Stimulated activated CD4-positive, alpha-beta T cell treated with anti-CD3 and anti-CD28 coated beads, Interleukin-1b, Interleukin-23, amount 100 ng/mL, for 1 hour (primary cell): ENCODE measurements at places on chromosomes 12 and 14.

- DNase-seq: no peak
Observed at GRCh38 chr12:93197067-93197593, 180.6 kb upstream of the NUDT4 start.

DNA sequence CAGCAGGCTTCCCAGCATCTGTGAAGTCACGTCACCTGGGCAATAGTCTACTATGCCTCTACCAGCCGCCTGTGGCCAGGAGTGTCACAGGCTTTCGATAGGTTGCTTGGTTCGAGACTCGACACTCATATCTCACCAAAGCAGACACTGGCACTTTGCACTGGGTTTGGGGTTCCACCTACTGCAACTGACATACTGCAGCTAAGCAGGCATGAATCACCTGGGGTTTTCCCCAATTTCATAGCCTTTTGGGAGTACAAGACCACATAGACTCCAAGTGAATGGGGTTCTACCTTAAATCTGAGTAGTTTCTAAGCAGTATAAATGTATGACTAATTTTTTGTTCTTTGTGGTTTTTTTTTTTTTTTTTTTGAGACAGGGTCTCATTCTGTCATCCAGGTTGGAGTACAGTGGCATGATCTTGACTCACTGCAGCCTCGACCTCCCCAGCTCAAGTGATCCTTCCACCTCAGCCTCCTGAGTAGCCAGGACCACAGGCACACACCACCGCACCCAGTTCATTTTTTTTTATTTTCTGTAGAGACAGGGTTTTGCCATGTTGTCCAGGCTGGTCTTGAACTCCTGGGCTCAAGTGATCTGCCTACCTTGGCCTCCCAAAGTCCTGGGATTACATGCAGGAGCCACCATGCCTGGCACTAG lies 32.1 kb downstream of the DMAC2L start:
- DNase-seq: peak; percentile 20

DNA sequence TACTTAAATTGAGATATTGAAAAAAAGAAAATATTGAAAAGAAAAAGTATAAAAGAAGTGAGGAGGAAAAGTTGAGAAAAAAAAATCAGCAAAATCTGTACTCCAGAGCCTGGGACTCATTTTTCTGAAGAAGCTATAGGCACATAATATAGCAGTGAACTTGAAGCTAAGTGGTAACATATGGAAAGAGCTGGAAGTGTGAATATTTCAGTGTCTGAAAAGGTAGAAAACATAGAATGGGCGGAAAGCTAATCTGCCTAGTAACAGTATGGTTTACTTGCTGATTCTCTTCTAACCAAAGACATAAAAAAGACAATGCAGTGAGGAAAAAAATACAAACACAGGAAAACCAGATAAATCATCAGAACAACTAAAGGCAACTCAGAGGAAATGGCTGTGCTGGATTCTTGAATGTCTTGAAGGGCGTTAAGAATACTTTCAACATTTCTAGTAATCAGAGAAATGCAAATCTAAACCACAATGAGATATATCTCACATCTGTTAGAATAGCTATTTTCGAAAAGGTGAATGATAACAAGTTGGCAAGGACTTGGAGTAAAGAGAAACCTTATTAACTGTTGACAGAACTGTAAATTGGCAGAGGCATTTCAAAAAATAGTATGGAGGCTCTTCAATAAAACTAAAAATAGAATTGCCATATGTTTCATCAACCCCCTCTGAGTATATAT lies 784.6 kb downstream of the LRFN5 start:
- DNase-seq: no peak

DNA sequence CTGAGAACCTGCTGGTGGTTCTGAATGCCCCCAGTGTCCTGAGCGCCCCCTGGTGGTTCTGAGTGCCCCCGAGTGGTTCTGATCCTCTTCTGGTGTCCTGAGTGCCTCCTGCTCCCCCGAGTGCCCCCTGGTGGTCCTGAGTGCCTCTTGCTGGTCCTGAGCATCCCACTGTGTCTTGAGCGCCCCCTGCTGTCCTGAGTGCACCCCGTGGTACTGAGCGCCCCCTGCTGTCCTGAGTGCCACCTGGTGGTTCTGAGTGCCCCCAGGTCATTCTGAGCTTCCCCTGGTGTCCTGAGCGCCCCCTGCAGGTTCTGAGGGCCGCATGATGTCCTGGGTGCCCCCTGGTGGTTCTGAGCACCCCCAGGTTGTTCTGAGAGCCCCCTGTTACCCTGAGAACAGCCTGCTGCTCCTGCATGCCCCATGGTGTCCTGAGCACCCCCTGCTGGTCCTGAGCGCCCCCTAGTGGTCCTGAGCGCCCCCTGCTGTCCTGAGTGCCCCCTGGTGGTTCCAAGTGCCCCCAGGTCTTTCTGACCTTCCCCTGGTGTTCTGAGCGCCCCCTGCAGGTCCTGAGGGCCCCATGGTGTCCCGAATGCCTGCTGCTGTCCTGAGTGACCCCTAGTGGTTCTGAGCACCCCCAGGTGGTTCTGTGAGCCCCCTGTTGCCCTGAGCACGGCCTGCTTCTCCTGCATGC lies 1165.4 kb downstream of the TMEM121 start:
- peak; percentile 39 for DNase-seq

DNA sequence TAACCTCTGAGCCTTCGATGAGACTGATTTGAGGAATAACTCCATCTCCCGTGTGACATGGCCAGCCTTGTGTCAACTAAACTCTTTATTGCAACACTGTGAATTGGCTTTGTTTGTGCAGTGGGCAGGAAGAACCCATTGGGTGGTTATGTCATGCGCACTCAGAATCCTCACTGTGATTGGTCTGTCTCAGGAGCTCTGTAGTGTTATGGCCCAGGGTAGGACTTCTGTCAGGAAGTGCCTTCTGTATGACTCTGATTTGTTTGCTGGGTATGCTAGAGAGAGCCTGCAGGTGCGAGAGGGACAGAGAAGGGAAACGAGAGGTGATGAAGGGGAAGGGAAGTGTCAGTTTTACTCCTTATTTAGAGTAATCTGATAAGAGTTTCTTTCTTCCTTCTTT lies 71.5 kb upstream of the DCD start:
- DNase-seq: no peak

GRCh38 chr12:127393896-127394295 lies 873.1 kb upstream of the TMEM132C start:
- DNase-seq: no peak

GRCh38 chr12:51442324-51442723 lies 17.7 kb downstream of the SLC4A8 start:
- DNase-seq: no peak

DNA sequence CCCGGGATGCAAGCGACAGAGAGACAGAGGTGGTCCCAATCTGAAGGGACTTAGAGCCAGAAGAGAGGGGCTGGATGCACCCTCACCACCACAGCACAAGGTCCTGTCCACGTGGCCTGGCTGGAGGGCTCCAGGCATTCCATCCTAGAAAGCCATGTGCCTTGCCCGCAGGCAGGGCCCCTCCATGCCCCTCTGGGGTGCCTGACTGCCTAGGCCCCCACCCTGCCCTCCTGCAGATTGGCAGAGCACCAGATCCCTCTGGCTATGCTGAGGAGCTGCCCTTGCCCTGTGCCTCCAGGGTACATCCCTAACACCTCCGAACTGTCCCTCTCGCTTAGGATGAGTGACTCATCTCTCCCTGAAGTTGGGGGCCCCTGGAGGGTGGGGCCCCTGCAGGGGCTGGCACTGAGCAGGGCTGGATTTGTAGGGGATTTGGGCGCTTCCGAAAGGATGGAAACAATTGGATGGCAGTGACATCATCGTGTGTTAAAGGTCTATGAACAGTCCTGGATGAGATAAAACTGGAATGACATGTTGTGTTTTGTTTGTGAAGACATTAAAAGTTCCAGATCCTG lies 50.9 kb downstream of the CHGA start:
- no peak for DNase-seq

- no peak for DNase-seq
Observed at GRCh38 chr12:50041062-50041860, 16.0 kb upstream of the RACGAP1 start.
